Stimulated activated CD4-positive, alpha-beta T cell treated with anti-CD3 and anti-CD28 coated beads, Interleukin-2, amount 100 ng/mL, for 24 hours (primary cell): ENCODE measurements at places on chromosomes 2 and 18.

- no peak for DNase-seq
Observed at GRCh38 chr2:174656676-174657176, 59.1 kb upstream of the WIPF1 start.

DNA sequence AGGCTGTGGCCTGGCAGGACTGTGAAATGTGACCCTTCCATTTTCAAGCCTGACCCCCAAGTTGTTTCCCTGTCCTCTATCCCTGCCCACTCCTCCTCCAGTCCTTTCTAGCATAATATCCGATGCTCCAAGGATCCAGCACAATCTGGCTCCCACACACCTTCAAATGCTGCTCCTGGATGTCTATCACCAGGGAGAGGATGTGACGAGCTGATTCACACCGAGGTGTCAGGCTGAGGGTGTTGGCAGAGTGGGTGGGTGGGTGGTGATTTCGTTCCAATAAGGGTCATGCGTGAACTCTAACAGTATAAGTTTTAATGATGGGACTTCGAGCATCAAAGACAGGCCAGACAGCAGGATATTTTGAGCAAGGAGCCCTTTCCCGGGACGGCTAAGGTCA is 107.8 kb downstream of the CELF4 start:
- no peak for DNase-seq

- DNase-seq, result no peak
Observed at GRCh38 chr2:234764372-234764771, 187.4 kb upstream of the SH3BP4 start.

DNA sequence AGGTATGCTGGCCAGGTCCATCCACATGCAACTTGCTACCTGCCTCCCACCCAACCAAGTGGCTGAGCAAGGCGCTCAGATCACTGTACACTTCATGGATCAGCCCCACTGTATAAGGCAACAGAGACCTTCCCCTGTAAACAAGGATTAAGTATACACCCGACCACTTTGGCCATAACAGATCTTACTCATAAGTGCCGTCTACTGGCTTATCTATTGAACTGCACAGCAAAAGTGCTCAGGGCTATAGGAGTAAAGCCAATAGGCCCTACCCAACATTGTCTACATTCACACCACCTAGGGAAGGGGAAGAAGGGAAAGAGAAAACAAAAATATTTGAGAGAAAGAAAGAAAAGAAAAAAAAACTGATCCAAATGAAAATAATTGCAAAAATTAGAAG is 663.9 kb upstream of the LRRTM1 start:
- no peak for DNase-seq

GRCh38 chr2:181810823-181811695 is 80.5 kb upstream of the ITPRID2 start:
- no peak for DNase-seq

- no peak for DNase-seq
Observed at GRCh38 chr2:207112383-207112782, 53.4 kb downstream of the KLF7 start.

GRCh38 chr2:218438596-218438995 is 19.7 kb downstream of the VIL1 start:
- no peak for DNase-seq

- no peak for DNase-seq
Observed at GRCh38 chr2:201777043-201777442, 3.7 kb downstream of the ALS2 start.

DNA sequence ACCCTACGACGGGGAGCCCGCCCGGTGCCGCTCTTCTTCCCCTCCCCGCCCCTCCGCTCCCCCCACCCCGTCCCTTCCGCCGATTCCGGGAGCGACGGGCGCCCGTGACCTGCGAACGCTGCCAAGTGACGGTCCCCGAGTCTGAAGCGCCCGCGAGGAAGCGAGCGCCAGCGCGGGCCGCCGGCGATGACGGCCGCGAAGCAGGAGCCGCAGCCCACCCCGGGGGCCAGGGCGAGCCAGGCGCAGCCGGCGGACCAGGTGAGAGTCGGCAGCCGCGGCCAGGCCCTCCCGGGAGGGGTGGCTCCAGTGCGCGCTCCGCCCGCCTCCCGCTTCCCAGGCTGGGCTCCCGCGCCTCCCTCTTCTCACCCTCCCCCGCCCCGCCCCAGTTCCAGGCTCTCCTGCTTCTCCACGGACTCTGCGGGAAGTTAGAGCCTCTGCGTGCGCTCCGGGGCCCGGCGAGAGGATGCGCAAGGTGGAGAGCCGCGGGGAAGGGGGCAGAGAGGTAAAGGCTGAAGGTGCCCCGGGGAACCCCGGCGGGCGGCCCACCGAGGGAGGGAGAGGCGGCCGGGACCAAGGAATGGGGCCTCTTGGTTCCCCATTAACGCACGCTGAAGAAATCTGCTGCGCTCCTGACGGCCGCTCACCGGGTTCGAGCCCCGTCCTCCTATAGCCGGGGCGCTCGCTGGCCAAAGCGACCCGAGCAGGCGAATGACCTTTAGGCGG is 719.5 kb downstream of the DPP10 start:
- DNase-seq, result no peak

GRCh38 chr2:105515581-105516415 is 116.9 kb upstream of the FHL2 start:
- DNase-seq, result no peak

GRCh38 chr2:12451726-12452125 is 265.0 kb upstream of the TRIB2 start:
- no peak for DNase-seq

- DNase-seq, result no peak
Observed at GRCh38 chr2:32743480-32744236, 115.8 kb downstream of the TTC27 start.
